ENCODE measurements at places on chromosomes 7 and 10.

DNA sequence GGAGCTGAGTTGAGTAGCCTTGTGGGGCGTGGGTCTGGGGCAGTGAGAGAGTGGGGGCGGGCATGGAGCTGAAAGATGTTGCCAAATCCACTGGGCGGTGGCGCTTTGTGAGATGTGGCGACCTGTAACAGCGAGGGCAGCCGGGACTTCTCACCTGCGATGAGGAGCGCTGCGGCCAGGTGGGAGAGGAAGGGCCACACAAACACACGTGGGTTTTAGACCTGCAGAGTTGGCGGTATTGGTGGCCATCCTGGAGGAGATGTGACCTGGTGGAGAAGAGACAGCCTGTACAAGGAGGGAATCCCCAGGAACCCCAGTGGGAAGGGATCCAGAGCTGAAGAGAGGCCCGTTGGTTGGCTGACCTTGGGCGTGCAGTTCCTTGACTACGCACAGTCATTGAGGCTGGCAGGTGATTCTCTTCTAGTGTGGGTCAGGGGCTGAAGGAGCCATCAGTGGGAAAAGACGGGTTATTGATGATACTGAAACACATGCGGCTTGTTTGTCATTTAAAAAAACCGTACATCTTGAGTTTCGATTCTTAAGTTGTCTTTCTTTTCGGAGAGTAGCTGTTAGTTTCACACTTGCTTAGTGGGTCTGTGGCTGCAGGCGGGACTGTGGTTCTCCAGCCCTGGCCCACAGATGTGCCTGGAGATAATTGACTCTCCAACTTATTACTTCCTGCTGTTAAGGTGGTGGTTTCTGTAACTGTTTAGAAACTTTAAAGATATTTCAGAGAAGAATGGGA is 2.4 kb downstream of the CHST12 start:
- DNase-seq, result no peak

- DNase-seq, result no peak
Measured at GRCh38 chr7:158588878-158589442, 1.3 kb upstream of the PTPRN2 start.

GRCh38 chr7:158064631-158065030 is 523.0 kb downstream of the PTPRN2 start:
- DNase-seq, result no peak

DNA sequence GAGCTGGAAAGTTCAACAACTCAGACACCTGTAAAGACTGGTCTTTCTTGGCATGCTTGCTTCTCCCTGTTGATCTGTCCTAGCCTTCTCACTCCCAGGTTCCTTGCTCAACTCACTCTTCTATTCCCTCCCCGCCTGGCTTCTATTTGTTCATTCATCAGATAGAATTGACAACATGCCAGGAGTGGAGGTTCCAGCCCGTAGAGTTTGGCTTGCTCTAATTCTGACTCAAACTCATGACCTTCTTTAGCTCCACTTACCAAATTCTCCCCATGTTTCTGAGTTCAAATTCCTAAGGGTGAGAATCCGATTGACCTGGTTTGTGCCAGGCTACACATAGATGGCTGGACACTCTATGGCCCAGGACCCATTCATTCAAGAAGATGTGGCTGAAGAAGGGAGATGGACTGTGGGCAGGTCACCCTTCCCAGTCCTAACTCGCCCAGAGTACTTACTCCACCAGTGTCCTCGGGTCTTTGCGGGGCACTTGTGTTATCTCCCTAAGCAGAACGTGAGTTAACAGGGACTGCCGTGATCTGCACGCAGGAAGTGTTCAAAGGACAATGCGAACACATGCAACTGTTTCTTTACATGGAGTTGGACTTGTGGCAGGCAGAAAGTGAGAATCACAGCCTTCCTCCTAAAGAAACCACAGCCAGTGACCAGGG is 4.0 kb upstream of the TMEM236 start:
- no peak for DNase-seq

GRCh38 chr10:132364594-132364970 is 32.4 kb upstream of the PWWP2B start:
- no peak for DNase-seq

DNA sequence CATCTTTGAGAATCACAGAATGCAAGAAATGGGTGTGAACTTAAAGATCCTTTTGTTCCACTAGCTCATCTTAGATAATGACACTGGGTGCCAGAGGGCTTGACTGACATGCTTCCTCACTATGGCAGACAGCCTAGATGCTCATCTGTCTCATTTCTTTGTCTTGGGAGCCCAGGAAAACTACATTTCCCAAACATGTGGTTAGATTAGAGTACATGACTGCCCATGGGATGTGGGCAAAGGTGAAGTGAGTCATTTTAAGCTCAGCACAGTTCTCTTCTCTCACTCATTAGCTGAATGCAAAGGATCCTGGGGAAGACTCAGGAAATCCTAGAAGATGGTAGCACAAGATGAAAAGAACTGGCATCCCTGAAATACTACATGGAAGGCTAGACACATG is 32.5 kb upstream of the TBX20 start:
- no peak for DNase-seq

- DNase-seq, result no peak
Measured at GRCh38 chr7:17123020-17123419, 175.4 kb upstream of the AHR start.

- DNase-seq, result no peak
Measured at GRCh38 chr10:104330168-104331110, 7.8 kb downstream of the ITPRIP start.

DNA sequence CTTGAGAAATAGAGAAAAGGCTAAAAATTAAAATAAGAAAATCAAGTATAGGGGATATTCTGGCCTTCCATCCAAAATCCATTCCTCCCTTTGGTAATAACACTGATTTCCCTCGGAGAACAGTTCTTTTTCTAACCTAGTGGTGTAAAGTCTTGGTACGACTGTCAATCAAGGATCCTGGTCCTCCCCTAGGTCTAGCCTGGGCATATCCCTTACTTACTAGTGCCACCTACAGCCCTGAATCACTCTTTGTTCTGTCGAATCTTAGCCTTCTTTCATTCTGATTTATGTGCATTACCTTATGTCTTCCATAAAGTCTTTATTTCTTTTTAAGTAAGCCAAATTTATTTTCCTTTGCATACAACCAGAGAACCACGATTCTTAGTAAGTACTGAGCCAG is 298.7 kb upstream of the LRRTM3 start:
- DNase-seq, result no peak

GRCh38 chr10:50536617-50537240 is 87.0 kb downstream of the SGMS1 start:
- no peak for DNase-seq

DNA sequence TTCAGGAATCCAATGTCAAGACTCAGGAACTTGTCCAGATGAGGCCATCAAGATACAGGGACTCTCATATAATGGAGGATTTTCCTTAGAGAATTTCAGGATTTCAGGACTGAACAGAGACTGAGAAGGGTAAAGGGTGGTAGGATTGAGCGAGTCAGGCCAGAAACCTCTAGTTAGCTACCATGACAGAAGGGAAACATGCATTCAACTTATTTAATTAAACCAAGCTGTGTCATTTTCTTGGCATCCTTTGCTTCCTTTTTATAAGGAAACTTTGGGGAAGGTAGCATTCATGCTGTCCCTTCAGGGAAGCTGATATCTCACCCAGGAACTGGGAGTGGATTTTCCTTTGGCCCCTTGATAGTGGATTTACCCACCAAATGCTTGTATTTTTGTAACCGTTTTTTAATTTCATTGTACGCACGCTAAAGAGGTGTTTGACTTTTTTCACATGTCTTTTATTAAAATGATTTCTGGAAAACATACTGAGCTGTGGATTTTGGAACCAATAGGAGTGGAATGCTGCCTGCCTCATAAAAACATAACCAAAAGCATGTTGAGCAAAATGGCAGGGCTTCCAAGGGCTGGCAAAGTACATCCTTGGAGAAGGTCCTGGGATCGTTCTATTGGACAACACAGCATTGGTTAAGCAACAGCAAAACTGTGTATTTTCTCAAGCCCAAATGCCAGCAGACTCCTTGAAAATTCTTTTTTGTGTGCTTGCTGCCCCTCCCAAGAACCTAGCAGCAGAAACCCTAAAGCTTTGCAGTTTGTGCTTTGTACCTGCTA is 104.5 kb downstream of the CXCL12 start:
- no peak for DNase-seq

DNA sequence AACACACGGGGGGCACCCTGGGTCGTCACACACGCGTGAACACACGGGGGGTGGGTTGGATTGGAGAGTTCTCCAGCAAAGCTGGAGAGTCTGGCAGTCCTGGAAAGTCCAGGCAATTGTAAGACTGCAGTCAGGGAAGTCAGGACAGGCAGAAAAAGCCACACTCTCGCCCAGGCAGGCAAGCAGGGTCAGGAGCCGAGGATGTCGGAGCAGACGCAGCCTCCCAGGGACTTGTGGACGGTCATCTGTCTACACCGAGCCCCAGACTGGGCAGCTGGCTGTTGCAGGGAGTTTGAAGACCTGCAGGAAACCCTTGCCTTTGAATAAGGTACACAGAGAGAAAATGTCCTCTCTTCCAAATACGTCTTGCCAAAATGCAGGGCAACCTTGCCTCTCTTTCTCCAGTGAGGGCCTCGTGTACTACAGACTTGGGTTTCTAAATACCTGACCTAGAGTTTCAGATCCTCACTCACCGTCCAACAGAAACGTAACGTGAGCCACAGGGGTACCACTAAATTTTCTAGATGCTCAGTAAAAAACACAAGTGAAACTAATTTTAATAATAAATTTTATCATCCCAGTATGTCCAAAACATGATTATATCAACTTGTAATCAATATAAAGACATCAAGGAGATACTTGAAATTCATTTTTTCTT is 176.7 kb downstream of the ADARB2 start:
- no peak for DNase-seq

Data from NCI-H187 (cell line).